ENCODE measurements at places on chromosomes 7 and 10.

DNA sequence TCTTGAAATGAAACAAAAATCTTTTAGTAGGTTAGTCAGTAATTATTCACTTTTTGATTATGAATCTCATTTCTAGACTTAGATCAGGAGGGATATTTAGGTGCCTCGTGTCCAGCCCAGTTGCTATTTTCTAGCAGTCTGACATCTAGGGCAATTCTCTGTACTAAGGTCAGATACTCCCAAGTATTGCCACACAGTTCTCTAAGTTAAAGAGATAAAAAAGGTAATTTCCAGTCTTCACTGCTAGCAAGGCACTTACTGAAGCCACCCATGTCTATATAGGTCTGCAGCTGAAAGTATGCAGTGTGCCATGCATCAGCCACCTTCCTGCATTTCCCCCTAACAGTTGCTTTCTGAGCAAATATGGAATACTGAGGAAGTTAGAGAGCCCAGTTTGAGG, 83.4 kb downstream of the PON1 start:
- DNase-seq, result no peak

GRCh38 chr7:26918241-26918640, 53.9 kb upstream of the SKAP2 start:
- DNase-seq, result no peak

DNA sequence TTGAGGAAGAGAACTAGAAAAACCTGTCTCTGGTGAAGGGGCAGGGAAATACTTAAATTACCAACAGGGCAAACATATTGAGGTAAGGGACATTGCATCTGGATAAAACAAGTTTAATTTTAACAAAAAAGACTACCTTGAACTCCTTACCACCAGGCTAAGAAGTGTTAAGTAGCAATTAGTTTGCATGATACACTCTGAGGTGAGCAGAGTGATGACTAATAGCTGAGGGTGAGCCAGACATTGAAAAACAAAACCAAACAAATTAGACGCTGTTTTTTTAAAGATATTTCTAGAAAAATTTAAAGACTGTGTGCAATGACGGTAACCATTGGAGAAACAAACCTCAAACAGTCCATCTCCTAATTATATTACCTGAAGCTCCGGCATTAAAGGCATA, 105.9 kb downstream of the ANKRD7 start:
- no peak for DNase-seq

- no peak for DNase-seq
Observed at GRCh38 chr7:158539711-158540146, 47.9 kb downstream of the PTPRN2 start.

GRCh38 chr7:2564970-2565540, 6.3 kb downstream of the IQCE start:
- DNase-seq, result no peak

DNA sequence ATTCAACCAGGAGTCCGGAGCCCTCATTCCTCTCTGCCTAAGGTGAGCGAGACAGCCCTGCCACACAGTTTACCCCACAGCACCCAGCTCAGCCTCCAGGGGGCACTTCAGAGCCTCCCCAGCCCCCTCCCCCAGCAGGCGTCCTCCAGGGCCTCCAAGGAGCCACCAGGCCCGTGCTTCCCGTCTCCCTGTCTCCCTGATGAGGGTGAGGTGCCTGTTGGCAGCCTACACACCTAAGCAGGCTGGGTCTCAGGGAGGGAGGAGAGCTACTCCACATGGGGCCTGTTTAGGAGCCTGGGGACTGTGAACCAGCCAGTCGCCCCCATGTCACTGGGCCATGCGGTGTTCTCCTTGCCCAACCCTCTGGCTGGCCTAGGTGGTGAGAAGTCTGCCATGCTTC, 28.9 kb upstream of the TRIM8 start:
- peak; percentile 30 for DNase-seq

- DNase-seq, result no peak
Observed at GRCh38 chr7:79436378-79436777, 17.1 kb downstream of the MAGI2 start.

DNA sequence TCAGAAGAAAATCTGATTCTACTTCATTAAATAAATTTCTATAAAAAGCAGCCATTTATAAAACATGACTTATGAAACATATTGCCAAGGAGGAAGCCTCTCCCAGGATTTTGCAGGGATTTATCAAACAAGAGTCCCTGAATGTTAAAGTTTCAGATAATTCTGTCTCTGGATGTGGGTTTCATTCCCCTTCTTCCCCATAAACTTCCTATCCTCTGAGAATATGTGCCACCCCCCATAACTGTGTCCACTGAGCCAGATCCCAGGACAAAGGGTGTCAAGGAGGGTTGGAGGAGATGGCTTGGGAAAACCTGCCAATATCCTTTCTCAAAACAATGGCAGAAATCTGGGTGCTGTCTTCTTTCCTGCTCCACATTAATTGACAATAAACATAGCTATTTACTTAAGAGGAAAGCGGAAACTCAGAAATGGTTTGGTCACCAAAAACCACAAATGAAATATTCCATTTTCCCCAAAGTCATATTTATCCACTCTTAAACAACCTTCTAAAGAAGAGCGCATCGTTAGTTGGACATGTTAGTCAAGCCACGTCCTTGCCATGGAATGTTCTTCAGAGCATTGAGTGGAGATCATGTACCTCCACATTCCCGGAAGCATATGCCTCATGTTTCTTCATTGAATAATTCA, 54.3 kb upstream of the AKR1E2 start:
- no peak for DNase-seq

DNA sequence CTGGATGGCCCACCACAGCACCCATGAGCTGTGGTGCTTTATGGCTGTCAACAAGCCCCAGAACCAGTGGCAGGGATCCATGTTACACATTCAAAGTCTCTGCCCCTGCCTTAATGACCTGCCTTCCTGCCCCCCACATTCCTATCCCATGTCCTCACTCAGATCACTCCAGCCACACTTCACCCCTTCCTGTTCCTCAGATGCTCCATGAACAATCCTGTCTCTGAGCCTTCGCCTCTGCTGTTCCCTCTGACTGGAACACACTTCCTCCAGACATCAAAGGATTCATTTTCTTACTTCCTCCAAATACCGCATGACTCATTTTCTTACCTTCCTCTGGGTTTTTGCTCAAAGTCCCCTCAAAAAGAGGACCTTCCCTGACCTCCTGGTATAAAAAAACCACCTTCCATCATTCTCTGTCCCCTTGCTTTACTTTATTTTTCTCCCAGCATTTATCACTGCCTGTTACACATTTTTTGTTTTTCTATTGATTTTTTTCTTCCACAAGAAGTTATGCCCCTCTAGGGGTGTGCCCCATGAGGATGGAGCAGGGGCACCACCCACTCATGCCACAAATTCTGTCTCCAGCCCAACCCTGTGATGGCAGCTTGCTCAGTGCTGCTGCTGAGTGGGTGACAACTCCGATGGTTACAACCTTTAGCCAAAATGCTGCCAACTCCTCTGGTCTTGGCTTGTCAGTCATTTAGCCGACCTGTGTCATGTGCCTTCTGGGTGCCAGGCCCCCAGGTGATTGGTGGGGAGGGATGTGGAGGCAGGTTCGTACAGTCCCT, 18.2 kb downstream of the COL13A1 start:
- DNase-seq, result no peak

DNA sequence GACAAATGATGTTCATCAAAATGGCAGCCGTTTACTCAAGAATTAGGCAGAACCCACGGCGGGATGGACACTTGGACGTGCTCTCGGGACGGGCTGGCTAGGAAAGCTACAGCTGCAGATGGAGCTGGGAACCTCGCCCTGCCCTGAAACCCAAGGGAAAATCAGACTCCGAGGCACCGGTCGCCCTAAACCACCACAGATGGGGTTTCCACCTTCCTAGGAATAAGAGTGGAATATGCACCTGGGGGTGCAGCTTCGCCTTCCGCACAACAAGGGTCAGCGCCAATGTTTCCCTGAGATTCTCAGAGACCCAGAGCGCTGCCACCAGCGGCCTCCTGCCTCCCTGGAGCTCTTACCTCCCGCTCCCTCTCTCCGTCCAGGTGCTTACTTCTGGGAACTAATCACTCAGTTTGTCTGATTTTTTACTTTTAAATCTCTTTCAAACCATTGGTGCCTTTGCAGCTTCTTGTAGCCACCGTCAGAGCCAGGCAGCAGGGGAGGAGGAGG, 122.7 kb downstream of the DYNC2I1 start:
- DNase-seq, result no peak

DNA sequence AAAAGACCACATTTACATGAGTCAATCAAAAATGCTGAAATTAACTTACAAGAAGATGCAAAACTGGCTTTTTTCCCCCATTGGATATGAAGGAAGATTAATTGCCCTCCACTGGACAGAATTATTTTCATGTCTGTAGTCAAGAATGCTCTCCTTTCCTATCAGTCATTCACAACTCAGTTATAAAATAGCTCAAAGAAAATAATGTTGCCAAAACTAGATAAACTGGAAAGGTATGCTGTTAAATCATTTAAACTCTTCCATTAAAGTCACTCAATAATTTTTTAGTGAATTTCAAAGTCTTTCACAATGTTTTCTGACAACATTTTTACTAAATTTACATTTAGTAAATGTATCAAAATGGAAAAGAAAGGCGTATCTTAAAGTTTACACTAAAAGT, 384.5 kb downstream of the HGF start:
- no peak for DNase-seq

DNA sequence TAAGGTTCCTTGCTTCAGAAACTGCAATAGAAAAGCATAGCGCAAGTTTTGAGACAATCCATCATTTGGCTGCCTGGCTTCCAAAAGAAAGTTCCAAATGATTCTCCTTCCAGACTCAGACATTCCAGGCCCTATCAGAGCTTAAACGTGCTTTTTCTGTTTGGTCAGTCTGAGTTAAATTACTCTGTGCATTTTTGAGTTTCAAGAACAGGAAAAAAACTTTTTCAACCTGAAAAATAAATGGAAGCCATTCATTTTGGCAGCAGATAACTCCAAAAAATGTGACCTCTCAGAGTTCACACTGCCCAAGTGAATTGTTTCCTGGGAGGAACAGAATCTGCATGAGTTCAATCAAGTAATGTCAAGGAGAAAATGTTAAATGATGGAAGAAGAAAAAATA, 354.2 kb downstream of the CXCL12 start:
- DNase-seq, result no peak

DNA sequence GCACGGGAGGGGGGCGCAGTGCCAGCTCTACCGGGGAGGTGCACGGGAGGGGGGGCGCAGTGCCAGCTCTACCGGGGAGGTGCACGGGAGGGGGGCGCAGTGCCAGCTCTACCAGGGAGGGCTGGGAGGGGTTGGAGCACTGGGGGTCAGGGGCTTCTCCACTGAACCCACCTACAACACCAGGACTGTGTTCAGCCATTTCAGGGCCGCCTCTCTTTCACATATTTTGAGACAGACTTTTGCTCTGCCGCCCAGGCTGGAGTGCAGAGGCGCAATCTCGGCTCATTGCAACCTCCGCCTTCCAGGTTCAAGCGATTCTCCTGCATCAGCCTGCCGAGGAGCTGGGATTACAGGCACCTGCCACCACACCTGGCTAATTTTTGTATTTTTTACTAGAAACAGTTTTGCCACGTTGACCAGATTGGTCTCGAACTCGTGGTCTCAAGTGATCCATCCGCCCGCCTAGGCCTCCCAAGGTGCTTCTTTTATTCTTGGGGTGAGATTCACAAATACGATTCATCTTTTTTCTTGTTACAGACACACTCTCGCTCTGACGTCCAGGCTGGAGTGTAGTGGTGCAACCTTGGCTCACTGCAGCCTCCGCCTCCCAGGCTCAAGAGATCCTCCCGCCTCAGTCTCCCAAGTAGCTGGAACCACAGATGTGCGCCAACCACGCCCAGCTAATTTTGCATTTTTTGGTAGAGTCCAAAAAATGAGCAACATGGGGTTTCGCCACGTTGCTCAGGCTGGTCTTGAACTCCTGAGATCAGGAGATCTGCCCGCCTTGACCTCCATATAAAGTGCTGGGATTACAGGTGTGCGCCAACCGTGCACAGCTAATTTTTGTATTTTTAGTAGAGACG, 37.0 kb downstream of the ADAP1 start:
- peak; percentile 18 for DNase-seq

- DNase-seq, result no peak
Observed at GRCh38 chr7:5414916-5415315, 8.7 kb downstream of the TNRC18 start.

DNA sequence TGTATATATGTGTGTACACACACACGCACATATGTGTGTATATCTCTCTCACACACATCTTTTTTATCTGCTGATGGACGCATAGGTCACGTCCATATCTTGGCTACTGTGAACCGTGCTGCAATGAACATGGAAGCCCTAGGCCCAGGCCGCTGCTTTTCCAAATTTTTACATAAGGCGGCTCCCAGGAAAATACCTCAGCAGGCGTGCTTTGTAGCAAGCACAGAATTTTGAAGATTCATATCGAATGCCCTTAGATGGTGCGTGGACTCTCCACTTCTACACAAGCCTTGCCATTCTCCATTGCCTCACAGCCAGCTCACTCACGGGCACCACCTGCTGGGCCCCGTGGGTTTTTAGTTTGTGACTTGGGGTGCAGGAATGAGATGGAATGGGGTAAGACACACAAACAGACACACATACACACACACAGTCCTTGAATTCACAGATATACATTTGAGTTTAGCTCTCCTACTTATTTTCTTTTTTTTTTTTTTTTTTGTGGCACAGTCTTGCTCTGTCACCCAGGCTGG, 57.9 kb upstream of the RNF32 start:
- DNase-seq, result no peak

GRCh38 chr10:43295436-43295835, 28.6 kb upstream of the RASGEF1A start:
- no peak for DNase-seq

DNA sequence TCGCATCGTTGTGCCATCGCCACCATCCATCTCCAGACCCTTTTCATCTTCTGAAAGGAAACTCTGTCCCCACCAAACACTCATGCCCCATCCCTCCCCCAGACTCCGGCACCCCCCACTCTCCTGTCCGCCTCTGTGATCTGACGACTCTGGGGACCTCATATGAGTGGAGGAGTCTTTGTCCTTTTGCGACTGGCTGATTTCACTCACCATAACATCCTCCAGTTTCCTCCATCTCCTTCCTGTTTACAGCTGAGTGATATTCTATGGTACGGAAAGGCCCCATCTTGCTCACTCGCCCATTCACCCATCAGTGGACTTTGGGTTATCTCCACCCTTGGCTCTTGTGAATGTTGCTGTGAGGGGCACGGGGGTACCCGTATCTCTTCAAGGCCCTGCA, 11.8 kb upstream of the INSIG1 start:
- DNase-seq, result no peak

GRCh38 chr10:61465901-61466632, 12.9 kb upstream of the TMEM26 start:
- no peak for DNase-seq

GRCh38 chr7:19410106-19410505, 264.9 kb upstream of the FERD3L start:
- DNase-seq, result no peak

DNA sequence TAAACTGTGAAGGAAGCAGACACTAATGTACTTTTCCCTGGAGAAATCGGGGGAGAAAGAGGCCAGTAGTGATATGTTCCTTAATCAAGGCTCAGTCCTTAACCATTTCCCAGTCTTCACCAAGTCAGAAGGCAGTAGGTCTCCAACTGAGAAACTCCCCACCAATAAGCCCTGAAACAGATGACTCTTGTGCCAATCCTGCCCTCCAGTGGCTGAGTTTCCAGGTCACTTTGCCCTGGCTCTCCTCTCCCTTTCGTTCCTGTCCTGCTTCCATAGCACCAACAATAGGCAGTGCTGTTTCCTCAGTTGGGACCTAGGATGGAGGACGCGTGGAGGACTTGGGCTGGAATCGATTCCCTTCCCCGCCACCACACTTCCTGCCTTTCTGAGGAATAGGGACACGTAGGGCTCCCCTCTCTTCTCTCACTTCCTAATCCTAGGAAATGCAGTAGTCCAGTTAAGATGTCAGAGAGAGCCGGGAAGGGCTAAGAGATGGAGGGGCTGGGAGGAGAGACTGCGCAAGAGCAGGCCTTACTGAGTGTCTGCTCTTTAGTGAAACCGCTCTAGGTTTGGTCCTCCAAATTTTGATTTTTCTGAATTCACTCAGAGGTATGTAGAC, 23.4 kb downstream of the ATOH7 start:
- DNase-seq, result no peak
